ENCODE measurements at places on chromosomes 2 and 18.

DNA sequence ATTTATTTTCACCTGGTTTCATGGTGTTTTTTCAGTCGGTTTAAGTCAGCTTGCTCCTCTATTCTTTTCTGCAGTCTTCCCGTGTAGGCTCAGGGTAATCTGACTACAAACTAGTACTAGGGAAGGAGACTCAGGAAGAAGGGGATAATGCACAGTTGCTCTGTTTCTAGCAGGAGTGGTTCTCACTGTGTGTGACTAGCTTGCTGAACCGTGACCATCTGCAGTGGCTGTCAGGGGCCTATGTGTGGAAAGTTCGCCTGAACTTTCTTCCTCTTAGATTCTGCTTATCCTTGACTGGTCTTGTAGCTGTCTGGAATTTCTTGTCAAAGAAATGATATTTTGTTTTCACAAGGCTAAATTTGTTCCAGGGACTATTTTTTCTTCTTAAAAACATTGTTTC, 46.3 kb upstream of the AQP4 start:
- DNase-seq: no peak

DNA sequence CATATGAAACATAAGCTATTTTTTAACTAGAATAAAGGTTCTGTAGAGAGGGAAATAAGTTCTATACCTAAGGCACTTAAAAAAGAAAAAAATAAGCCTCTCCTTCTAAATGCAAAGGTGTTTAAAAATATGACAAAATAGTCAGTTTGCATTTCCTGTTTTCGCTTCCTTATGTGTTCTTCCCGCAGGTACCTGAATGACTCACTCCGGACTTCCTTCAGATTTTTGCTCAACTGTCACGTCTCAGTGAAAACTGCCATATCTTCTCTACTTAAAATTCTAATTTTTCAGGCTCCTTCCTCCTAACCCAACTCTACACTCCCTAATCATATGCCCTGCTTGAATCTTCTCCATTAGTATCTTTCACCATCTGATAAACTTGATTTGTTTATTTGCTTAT, 1333.1 kb downstream of the LRP1B start:
- no peak for DNase-seq

DNA sequence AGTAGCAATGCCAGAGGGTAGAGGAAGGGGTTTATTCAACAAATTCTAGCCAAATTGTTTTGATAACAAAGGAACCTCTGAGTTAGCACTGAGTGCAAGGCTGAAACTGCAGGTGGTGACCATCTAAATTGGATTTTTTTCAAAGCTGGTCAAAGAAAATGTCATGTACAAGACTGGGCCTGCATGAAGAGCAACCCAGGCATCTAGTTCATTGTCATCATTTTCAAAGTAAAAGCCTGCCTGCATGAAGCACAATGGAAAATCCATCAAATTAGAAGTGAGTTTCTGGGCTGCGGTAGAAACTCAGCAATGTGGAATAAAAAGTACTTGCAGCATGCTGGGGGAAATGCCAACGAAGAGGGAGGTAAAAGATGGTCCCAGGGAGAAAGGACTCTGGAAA, 80.8 kb upstream of the PPP1CB start:
- DNase-seq: no peak

DNA sequence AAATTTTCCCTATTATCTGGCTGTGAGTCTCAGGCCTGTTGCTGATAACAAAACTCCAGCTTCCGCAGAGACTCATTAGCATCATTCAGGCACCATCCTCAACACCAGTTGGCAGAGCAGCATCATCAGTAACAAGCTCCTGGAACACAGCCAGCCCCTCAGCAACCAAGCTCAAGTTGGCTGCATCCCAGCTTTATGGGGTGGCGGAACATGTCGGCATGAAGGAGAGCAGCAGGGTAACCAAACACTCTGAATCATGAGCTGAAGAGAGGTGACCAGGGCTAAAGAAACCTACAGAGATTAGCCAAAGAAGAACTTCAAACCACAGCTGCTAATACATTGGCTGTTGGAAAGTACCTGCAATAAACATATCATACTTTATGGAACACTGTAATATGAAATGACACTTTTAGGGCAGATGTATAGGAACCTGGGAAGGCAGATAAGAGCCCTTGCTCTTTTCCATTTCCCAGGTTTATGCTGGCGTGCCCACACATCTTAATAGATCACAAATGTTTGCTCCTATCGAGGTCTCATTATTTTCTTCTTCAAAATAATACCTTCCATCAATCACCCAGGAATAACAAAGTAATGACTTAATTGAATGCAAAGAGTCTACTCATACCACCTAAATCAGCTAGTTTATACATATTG, 63.8 kb downstream of the PDE11A start:
- no peak for DNase-seq

Measured in BJ (cell line).